ENCODE measurements at places on chromosomes 5 and 9.

GRCh38 chr9:91911657-91912056, 38.4 kb downstream of the ROR2 start:
- no peak for DNase-seq

GRCh38 chr5:81819556-81820317, 68.8 kb upstream of the SSBP2 start:
- no peak for DNase-seq

DNA sequence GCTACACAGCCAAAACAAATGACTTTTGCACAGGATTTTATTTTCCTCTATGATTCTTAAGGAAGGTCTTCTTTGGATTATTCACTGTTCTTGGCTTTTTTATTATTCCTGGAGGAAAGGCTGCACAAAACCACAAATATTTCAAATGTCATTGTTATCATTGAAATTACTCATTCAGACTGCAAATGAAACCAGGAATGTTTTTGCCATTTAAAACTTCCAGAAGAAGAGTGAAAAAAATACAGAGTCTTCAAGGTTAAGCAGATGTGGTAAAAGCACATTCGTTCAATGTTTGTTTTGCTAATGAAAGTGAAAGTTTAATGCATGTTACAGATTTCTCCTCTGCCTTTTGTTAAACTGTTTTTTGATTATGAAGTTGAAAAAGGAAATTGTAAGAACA, 238.2 kb downstream of the TLE4 start:
- DNase-seq, result no peak

DNA sequence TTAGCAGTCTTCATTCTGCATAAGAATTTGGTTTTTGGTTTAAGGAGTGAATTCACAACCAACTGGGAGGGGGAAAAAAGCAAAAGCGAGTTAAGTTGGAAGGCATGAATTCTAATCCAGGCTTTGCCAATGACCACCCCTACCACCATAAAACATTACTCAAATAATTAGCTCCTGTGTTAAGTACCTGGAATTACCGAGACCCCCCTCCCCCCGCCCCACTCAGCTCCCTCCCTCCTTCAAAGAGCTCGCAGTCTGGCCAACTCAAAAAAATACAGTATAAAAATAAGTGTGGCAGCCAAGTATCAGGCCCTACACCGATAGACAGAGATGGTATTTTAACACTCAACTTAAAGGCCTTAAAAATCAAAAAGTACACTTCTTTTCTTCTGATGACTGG, 492 bp downstream of the ATG12 start:
- DNase-seq, result no peak

DNA sequence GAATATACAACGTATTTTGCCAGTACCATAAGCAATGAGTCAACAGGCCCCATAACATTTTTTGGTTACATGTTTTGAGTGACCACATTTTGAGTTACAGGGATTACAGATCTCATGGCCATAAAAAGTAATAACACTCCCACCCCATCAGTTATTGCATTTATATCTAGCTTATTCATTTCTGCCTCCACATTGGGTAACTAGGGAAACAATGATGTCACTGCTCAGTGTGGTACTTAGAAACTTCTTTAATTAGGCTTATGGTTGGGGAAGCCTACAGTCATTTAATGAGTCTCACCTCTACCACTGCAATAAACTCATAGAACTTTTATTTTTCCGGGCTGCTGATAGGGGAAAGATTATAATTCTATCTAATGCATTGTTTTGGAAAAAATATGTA, 39.9 kb upstream of the SMIM15 start:
- no peak for DNase-seq

DNA sequence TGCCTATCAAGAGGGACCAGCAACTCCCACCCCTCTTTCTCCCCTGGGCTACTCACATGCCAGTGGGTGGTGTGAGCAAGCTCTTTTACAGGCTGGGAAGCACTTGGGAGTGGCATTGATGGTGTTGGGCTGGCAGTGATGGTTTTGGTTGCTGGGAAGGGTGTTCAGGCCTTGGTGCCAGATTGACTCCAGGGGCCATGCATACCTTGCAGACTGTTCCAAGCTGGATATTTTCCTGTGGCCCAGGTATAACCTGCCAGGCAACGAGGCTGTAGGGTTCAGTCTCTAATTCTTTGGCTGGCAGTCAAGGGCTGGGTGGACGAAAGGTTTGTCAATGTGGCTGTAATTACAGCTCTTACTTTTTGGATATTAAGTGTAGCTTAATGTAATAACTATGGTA, 177.3 kb downstream of the MACROH2A1 start:
- DNase-seq, result no peak

DNA sequence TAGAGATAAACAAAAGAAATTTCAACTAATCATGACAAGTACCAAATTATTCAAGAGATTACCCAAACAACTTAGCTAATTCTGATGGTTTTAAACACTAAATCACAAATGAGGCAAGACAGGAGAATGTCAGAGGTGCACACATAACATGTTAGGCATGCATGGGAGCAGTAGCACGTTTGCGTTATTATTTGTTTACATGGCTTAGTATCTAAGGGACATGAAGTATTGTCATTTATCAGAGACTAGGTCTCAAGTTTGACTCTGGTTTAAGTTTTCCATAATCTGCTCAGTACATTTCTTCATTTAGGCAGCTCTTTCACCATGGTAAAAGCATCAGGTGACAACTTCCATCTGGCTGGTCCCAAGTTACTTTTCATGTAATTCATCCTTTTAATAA, 244.1 kb upstream of the TNC start:
- no peak for DNase-seq

- DNase-seq, result no peak
Observed at GRCh38 chr5:96209829-96210228, 223.2 kb downstream of the PCSK1 start.

DNA sequence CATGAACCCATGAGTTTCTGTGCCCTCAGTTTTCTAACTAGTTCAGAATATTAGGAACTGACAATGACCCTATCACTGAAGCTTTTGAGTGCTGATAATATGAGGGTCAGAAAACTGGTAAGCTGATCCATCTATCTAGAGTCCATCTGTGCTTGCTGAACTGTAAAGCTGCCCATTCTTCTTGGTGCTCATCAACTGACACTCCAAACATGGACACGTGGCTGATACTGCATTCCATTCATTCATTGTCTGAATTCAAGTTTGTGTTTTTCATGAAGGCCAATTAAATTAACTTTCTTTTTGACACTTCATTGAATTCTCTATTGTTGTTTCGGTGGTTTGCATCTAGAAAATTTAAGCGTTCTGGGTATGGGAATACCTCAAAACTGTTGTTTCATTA, 17.6 kb downstream of the NREP start:
- DNase-seq, result no peak

DNA sequence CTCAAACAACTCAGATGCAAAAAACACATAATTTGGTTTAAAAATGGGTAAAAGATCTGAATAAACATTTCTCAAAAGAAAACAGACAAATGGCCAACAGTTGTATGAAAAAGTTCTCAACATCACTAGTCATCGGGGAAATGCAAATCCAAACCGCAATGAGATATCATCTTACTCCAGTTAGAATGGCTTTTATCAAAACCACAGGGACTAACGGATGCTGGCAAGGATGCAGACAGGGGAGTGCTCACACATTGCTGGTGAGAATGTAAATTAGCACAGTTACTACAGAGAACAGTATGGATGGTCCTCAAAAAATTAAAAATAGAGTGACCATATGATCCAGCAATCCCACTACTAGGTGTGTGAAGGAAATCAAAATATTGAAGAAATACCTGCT, 589.1 kb upstream of the ADAMTS16 start:
- no peak for DNase-seq

DNA sequence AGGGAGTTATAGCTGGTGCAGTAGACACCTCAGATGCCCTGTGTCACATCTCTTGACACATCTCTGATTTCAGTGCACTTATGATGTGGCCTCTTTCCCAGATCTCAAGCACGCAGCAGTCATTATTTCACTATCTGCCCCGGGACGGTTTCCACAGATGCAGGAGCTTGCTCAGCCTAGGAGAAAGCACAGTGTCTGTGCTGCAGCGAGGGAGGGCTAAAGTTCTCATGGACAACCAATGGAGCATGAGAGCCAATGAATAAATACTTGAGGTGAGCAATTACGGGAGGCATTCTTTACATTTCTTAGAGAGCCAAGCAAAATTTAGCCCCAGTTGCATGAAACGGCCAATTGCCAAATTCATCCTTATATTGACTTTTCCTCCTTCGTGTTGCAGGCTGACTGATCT, 7.4 kb upstream of the MOB3B start:
- no peak for DNase-seq

GRCh38 chr9:134621558-134622110, 20.0 kb upstream of the COL5A1 start:
- DNase-seq, result no peak
